ENCODE measurements at places on chromosomes 2 and 18.
A peak's percentile ranks its signal among the peaks of the same experiment; 100 is the strongest.

DNA sequence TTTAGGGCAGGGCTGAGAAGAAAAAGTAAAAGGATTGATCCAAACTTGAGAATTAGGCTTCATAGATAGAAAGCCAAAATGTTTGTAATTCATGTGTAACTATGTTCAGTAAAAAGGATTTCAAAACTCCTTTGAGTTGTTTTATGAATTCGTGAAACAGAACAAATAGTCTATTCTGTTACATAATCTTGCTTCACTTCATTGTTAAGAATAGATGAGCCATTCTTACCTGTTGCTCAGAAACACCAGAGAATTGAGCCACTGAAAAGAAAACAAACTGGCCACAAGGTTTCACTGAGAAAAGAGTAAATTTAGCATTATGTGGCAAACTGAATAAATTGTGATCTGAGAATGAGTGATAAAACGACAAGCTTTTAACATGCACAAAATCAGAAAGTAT lies 4.5 kb upstream of the ITPRID2 start:
- DNase-seq = no peak

- no peak for DNase-seq
Measured at GRCh38 chr2:218746470-218746795, 35.5 kb upstream of the CYP27A1 start.

DNA sequence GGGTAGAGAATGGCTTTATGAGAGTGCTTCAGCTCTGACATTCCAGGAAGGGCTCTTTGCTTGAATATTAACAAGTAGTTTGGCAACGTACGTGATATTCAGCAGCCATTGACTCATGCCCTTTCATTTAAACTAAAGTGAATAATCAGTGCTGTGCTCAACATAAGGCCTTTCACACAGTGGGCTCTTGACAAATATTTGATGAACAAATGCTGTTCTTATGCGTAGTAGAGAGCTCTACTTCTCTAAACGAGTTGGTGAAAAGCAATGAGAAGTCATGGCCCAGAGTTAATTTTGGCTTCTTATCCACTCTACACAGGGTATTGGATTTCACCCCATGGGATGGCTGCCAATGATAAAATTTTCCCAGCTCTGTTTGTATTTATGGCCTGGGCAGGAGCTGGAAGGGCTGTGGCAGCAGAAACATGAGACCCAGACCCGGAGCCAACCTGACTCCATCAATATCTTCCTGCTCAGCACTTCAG lies 338.9 kb downstream of the CCDC85A start:
- no peak for DNase-seq

GRCh38 chr2:6556755-6557154 lies 309.0 kb downstream of the CMPK2 start:
- no peak for DNase-seq

- peak; percentile 85 for DNase-seq
Measured at GRCh38 chr2:240560084-240560479, at the start of gene DUSP28. DUSP28 (plus strand) TSS chr2:240560357; CDS start chr2:240560685, 328 bp downstream.

DNA sequence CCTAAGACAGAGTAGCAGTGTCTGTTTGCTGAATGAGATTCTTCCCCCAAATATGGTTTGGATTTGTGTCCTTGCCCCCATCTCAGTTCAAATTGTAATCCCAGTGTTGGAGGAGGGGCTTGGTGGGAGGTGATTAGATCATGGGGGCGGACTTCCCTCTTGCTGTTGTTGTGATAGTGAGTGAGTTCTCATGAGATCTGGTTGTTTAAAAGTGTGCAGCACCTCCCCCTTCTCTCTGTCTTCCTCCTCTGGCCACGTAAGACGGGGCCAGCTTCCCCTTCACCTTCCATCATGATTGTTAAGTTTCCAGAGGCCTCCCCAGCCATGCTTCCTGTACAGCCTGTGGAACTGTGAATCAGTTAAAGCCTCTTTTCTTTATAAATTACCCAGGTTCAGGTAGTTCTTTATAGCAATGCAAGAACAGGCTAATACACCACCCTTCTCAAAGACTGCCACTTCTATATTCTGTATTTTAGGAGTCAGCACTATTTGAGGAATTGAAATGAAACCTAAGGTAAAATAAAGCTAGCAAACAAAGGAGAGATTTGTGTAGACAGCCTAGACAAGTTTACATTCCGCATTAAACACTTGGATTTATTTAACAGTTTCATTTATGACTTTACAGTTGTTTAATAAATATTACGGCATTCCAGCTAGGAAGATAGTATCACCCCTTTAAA lies 21.6 kb downstream of the FBXO36 start:
- no peak for DNase-seq

DNA sequence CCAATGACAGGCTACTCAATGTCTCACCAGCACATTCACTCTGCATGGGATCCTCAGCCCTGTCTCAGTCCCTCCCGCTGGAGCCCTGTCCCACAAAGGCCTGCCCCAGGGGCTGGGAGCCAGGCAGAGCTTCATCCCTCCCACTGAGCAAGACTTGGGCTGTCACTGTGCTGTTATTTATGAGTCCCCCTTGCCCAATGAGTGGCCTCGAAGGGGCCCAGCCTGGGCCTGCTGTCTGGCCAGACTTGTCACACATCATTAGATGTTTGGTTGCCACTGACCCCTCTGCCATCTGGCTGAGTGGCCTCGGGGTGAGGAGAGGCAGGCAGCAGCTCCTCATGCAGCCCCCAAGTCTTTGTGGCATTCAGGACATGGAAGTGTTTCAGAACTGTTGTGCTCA lies 330.6 kb upstream of the SKOR2 start:
- DNase-seq = no peak

GRCh38 chr18:69715191-69715795 lies 232.4 kb downstream of the CD226 start:
- DNase-seq = no peak
